ENCODE measurements at places on chromosomes 1 and 21.

GRCh38 chr1:151847867-151848596, 5.5 kb downstream of the THEM5 start:
- DNase-seq: no peak

- DNase-seq: peak; percentile 93
These were observed 62.1 kb downstream of the PIK3R3 start for GRCh38 chr1:46070164-46070814.

DNA sequence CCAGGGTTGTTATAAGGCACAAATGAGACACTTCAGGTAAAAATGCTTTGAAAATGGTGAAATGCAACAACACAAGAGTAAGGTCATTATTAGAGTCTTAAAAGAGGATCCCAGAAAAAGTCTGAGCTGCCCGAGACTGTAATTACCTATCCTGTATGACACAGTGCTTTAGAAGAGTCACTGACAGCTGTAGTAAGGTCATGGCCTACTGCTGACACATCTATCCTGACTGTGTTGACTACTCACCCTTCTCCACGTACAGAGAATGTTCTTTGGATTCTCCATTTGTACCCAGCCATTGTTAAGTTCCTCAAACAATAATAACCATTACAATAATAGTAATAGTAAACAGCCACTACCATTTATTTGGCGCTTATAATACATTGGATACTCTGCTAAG, 104.4 kb downstream of the CACHD1 start:
- DNase-seq: no peak

GRCh38 chr21:43308101-43308814, 118.7 kb downstream of the SIK1 start:
- no peak for DNase-seq

DNA sequence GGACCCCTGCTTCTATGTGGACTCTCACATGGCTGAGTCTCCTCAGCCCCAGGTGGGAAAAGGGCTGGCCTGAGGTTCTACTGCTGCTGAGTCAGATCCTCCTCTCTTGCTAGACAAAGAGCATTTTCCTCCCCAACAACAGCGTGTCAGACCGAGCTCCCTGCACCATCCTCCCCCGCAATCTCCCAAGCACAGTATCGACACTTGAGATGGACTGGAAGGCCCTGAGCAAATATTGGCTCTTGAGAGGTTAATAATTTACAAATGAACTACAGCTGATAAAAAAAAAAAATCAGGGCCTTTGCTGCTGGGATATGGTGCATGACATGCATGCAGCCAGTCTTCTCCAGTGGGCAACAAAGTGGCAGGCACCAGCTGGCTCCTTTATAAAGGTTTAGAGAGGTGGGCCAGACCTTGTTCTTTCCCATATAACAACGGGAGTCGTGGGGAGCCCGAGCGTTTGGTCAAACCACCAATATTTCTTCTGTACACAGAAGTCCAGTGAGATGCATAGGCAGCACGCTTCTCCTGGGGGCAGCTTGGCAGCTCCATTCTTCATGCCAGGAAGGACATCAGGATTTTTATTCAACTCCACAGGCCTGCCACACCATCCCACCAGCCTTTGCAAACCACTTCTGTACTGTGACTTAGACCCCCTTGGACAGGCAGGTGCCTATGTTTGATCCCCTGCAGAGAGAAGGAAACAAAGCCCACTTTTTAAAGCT, 55.4 kb upstream of the CAMK1G start:
- no peak for DNase-seq

- DNase-seq: no peak
These were observed 63.2 kb downstream of the ITPKB start for GRCh38 chr1:226675715-226676357.

GRCh38 chr1:36843027-36843426, 191.3 kb downstream of the GRIK3 start:
- no peak for DNase-seq

DNA sequence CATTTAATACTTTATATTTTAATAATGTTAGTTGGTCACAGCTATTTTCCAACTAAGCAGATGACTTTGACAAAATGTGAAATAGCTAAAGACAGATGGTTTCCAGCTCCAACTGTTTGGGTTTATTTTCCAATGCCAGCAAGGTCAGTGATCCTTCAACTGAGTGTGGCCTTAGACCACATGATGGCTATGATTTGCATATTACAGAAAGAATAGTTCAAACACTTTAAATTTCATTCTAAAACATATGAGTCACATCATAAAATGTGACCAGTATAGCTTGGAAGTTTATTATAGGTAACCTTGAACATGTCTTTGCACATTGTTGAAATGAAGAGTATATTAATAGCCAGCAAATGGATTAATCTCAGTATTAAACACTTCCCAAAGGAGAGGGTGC, 454.0 kb upstream of the C1orf87 start:
- no peak for DNase-seq

DNA sequence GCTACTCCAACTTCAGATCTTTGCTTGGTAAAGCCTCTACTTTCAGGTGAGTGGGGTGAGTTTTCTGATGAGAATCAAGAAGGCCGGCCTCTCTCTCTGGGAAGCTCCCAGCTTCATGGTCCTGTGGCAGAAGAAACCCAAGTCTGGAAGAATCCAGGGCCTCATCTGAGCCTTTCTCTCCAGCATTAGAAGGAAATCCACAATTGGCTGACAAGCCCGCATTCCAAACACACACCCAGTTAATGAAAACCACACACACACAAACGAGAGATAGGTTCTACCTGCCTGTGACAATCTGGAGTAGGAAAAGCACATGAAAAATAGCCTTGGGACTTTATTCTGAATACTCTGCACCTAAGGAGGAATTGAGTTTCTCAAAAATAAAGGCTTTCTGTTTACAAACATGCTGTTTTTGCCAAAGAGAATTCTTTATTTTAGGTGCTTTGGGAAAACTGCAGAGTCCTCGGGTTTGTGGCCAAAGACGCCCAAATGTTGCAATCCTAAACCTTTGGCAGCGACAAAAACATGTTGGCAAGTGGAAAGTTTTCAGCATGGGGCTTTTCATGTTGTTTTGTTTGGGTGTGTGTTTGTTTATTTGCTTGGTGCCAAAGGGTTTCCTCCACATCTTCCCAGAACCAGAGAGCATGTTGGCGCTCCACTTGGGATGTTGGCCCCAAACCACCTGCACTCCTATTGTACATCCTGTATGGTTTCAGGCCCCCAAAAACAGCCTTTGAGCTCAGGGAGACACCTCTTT, 216.2 kb downstream of the SETD4 start:
- DNase-seq: no peak

DNA sequence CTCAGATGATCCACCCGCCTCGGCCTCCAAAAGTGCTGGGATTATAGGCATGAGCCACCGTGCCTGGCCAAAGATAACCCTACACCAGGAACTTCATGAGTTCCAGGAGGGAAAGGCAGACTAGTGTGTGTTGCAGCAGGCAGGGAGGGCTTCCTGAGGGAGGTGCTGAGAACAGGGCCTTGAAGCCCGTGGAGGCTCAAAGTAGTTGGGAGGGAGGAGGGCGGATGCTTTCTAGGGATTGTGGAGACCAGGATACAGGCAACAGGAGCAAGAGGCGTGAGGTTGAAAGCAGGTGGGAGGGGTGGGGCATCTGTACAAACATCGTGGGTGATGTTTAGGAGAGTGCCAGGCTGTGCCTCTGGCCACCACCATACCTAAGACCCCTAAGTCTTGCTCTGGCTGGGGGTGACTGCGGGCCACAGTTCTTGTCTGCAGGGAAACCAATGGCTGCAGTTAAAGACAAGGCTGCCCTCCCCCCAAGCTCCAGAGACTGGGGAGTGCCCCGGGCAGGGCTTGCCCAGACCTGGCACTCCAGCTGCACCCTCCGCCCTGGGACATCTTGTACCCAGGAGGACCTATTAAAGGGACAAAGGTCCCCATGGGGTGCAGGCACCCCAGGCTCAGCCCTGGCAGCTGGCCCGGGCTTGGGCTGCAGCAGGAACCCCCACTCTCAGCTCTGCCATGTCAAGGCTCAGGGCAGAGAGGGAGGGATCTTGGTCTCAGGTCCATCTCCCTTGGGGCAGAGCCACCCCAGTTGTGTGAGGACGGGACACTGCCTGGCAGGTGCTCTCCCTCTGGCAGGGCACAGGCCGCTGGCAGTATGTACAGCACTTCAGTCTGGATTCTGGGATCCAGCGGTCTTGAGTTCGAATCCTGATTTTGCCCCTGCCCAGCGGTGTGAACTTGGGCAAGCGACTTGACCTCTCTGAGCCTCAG, 22.1 kb upstream of the CASZ1 start:
- DNase-seq: no peak

DNA sequence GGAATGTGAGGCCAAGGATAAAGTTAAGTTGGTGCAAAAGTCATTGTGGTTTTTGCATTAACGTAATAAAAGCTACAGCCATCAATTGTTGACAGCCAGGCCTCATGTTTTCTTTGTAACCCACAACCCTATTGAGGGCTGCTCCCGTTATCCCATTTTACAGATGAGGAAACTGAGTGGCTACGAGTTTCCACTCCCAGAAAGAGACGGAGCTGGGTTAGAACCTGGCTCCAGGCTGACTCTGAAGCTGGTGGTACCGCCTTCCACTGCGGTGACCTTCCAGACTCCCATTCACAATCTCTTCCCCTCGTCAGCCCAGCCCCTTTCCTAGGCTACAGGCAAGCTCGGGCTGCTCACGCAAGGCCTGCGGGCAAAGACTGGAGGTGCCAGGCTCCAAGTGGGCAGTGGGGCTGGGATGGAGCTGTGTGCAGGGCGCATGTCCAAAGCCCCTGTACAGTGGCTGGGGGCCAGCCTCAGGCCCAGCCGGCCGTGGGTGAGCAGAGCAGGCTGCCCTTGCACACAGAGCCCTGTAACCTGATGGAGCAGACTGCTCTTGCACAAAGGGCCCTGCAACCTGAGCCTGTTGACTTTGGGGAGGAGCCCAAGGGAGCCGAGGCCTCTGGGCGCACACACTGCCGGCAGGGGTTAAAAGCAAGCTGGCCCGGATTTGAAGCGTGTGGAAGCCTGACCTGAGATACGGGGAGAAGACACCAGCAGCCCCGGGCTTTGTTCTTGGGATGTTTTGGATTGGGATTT, 97.4 kb upstream of the TMPRSS2 start:
- DNase-seq: no peak

DNA sequence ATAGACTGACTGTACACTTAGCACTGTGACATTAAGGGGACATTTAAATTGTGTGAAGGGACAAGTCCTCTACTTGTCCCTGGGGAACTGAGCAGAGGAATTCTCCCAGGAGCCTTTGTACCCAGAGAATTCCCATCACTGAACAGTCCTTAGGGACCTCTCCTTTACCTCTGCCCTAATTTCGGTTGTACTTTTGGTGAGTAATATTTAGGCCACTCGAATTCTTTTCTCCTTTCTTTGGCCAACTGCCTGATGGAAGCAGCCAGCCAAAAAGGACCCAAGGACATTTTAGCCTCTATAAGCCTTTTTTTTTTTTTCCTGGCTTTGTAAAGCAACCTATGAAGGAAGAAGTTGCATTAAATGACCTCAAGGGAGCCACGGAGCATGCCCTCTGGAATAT, 71.5 kb downstream of the NR5A2 start:
- no peak for DNase-seq

- DNase-seq: peak; percentile 27
These were observed 23.9 kb downstream of the S1PR1 start for GRCh38 chr1:101260556-101261350.

DNA sequence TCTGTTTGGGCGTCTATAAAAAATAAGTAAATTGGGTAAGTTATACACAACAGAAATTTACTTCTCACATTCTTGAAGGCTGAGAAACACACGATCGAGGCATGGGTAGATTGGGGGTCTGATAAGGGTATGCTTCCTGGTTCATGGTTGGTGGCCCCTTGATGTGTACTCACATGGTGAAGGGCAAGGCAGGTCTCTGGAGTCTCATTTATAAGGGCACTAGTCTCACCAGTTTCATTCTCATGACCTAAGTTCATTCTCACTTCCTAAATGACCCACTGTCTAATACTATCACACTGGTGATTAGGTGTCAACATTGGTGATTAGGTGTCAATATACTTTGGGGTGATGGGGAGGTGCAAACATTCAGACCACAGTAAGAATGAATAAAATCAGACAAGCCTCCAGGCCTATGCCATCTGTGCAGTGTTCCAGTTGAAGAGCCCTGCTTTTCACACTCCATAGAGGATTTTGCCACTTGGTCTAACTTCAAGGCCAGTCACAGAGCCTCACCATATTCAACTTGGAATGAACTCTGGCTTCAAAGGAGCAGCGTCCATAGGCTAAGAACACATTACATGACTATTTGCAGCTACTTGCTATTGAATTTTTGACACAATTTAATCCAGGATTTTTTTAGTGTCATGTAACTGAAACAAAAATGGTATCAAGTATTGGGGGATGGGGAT, 2.5 kb upstream of the GBP4 start:
- no peak for DNase-seq

DNA sequence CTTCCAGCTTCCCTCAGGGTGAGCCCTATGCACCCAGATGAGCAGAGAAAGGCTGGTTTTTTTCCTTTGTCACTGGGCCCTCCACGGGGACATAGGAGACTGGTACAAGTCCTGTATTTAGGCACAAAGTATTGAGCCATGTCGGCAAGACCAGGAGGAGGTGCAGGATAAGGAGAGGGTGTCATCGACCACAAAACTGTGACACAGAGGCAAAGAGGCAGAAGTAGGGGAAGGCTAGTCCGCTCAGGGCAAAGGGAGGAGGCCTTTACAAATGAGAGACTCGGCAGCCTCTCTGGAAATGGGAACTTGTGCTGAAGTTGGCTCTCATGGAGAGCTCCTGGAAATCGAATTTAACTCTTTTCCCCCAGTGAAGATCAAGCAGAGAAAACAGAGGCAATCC, 70.7 kb upstream of the CAMK1G start:
- DNase-seq: peak; percentile 18

GRCh38 chr1:162197615-162198421, 128.3 kb downstream of the NOS1AP start:
- no peak for DNase-seq

DNA sequence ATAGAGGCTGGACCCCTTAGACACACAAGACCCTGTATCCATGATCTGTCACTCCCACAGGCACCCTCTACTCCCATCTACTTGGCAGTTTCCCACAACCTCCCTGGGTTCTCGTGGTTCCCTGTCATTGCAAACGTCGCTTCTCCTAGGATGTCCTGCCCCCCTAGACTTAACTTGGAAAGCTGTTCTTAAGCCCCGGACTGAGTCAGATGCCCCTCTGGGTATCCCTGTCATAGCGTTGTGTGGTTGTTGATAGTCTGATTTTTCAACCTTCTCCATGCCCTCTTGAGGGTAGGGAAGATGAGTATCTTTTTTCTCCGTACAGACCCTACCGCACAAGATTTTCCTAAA, 11.8 kb downstream of the RCC1 start:
- DNase-seq: no peak

GRCh38 chr1:24594328-24594598, 38.4 kb downstream of the NCMAP start:
- no peak for DNase-seq
